NCI-H510A (cell line): ENCODE measurements at places on chromosomes 16 and 17.

DNA sequence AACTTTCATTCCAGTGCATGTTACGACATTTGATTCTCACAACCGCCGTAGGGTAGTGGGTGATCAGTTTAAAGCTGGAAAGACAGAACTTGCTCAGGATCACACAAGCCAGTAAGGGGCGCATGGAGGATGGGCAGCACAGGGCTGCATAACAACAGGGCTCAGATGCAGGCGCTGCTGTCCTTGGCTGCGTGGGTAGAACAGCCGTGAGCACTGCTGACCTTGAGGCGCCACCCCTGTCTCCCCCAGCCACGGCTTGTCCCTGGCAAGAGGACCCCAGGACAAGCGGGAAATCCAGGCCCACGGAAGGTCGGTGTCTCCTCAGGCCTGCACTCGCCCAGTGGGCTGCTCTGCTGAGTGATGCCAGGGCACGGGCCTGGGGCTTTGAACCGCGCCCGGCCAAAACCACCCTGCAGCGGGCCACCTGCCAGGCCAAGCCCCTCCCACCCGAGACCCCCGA lies 84.7 kb downstream of the LMF1 start:
- no peak for DNase-seq

- no peak for DNase-seq
These were observed 6.4 kb downstream of the YPEL2 start for GRCh38 chr17:59337741-59338299.

- peak; percentile 76 for DNase-seq
These were observed 789.9 kb upstream of the KIF2B start for GRCh38 chr17:53032861-53033271.

DNA sequence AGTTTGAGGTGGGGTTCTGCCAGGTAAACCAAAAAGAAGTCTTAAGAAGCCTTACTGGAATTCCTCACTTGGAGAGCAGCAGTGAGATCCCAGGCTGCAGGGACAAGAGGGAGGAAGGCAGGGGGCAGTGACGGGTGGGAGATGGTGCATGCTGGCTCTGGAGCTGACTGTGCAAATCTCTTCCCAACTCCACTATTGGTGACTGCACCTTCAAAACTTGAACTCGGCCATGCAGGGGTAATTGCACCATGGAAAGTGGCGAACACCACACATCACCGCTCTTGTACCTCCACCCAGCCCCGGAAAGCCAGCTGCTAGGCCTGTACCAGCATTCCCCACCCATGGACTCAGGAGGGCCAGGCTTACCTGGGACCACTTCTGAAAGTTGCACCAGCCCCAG lies 51.4 kb upstream of the CDR2 start:
- DNase-seq = no peak

- no peak for DNase-seq
These were observed 30.5 kb downstream of the SEC14L5 start for GRCh38 chr16:4988647-4989046.
